ENCODE measurements at places on chromosomes 5 and 9.

GRCh38 chr5:173327948-173328843 lies at the start of gene STC2:
TSS of gene STC2 (minus strand) at chr5:173328414. CDS start at chr5:173328193, 221 bp downstream.
- DNase-seq, result peak; percentile 75

DNA sequence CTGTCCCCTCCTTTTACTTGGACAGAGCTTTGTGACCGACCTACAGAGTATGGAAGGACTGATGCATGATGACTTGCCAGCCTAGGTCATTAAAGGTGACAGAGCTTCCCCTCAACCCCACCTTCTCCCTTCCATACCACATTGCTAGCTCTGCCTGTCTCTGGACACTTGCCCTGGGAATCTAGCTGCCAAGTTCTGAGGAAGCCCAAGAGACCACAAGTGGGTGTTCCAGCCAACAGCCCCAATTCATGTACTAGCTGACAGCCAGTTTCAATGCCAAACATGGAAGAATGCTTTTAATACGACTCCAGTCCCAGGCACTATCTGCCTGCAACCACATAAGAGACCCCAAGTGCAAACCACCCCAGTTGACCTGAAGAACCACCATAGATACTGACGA lies 477.1 kb downstream of the SPOCK1 start:
- DNase-seq, result no peak

DNA sequence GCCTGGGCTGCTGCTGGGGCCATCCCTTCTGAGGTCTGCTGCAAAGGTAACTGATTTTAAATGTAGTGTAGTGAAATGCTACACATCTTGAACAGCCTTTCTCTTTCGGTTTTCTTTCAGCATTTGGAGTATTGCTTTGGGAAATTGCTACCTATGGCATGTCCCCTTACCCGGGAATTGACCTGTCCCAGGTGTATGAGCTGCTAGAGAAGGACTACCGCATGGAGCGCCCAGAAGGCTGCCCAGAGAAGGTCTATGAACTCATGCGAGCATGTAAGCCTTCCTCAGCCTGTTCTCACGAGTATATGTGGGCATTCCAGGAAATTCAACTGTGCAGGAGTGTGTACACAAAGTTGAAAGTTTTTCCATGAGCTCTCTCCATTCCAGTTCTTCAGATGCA lies 18.3 kb downstream of the QRFP start:
- DNase-seq, result no peak

DNA sequence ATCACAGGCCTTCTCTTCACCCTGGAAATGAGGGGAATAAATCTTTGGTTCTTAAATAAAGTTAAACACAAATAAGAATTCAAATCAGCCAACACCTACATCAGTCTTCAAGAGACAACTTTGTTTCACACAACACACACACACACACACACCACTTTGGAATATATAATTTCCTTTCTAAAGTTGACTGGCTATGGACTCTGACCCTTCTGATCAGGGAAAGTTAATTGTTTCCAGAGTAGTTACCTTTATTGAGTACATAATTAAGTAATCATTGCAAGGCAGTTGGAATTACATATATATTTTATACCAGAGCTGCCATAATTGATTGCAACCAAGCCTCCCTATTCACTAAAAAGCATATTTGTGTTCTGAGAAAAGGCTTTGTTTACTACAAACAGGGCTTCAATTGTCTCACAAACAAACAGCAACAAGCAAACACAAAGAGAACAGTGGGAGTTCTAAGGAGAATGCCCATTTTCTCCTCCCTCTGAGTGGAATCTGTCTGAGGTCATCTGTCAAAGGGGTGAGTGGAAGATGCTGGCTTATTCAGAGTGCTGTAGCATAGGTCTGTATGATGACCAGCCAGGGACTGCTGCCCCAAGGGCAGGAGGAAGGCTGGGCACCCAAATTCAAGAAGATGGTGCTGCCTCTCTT lies 136.6 kb downstream of the SEMA6A start:
- DNase-seq, result no peak

Measured in endothelial cell (in vitro differentiated cells).